ENCODE measurements at places on chromosomes 6 and 20.

DNA sequence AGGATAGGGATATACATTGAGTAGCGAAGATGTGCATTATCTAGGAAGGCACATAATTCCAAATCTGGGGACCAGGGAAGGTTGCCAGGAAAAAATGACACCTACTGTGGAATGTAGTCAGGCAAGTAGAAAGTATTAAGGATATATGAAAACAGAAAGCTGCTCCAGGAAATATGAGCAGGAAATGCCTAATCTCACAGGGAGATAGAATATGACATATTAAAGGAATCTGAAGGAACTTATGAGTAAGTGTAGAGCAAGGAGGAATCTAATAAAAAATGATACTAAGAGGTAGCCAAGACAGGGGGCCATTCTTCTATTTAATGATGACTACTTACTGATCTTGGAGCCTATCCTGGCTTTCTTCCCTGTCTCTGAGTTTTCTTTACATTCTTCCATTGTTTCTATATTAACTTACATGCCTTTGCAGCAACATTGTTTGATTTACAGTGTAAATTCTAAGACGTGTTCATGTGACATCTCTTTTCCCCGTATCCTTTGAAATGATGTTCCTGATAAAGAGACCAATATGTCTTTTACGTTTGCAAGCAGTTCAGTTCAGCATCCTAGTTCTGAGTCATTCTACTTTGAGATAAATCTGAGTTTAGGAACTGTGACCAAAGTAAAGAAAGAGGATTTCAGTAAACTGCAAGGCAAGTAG, 58.6 kb downstream of the TINAG start:
- DNase-seq: no peak

DNA sequence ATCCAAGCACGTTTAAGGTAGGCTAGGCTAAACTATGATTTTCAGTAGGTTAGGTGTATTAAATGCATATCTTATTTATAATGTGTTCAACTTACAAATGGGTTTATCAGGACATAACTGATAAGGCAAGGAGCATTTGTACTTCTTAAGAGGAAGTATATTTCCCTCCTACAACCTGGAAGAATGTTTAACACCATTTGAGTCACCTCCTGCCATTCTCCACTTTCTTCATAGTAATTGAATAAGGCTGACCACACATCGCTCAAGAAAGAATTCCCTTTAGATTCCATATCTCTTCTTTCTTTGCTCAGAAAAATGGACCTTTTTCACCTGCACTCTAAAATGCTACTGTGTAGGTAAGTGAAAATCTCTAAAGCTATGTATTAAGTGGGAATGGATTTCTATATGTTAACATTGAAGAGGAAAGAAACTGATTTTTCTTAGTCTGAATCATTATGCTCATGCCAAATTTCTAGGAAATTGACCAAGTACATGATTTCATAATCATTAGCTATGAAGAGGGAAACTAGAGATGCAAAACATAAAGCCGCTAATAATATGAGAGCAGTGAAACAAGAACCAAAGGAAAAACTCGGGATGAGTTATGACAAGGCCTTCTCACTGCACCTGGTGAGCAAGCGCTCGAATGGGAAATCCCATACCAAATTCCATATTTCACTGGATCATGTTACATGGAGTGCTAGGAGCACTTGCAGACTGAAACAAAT, 210.4 kb downstream of the ALDH8A1 start:
- DNase-seq: no peak

DNA sequence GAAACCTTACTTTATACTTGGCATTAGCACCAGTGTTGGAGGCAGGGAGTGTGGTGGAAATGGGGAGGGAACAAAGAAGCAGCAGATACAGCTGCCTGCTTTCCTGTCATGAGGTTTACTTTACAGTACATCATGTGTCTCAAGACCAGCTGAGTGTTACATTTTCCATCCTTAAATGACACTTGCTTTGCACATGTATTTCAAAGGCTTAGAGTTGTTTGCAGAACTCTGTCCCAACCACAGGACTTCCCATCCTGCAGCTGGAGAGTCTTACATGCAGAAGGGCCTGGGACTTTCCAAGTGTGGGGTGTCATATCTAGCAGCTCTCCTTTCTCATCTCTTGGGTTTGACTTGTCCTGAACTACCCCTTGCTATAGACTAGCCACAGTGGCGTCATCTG, 395.9 kb downstream of the DHX35 start:
- no peak for DNase-seq

DNA sequence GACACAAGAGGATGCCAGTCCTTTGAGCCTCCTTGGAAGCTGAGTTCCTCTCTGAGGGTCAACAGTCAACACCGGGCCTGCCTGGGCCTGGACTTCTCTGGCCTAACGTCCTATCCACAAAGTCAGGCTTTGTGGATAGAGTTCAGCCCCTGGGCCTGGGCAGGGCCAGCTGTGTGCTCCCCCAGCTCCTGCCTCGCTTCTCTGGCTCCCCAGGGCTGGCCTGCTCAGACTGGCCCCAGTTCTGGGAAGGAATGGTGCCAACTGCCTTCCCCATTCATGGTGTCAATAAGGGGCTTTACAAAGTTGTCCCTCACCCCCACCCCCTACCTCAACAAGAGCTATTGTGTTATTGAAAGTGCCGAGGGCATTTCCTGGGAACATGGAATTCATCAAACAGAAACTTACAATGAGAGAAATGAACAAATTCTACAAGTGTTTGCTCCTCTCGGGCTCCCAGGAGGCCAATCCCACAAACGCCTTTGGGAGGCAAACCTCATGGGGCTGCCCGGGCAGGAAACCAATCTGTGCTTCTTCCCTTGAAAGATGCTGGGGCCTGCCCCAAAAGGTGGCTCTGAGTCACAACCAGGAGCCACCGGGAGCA, 26.5 kb upstream of the PPP1R14C start:
- no peak for DNase-seq

Data from RPMI8226 (cell line).